Activated naive CD4-positive, alpha-beta T cell (primary cell): ENCODE measurements at places on chromosomes 6 and 20.

- DNase-seq, result no peak
These were observed 322.2 kb downstream of the NRN1 start for GRCh38 chr6:5684320-5685053.

DNA sequence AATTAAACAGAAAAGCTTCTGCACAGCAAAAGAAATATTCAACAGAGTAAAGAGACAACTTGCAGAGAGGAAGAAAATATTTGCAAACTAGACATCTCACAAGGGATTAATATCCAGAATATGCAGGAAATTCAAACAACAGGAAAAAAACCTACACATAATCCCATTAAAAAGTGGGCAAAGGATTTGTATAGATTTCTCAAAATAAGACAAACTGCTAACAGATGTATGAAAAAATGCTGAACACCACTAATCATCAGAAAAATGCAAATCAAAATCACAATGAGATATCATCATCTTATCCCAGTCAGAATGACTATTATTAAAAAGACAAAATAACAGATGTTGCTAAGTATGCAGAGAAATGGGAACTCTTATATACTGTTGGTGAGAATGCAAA, 129.6 kb downstream of the SYNDIG1 start:
- DNase-seq, result no peak

DNA sequence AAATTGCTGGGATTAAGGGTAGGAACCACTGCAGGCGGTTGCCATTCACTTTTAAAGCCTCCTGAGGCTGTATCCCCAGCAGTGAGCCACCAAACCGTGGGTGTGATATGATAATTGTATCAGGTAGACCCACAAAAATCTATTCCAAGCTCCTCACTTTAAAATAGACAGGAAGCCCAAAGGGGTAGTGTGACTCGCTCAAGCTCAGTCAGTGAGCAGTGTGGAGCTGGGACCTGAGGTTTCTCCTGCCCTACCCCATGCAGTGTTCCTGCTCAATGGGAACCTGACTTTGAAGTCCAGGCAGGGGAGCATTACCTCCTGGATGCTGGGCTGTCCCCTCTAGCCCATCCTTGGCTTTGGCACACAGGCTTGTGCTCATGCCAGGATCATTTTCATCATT, 14.9 kb upstream of the MAPRE1 start:
- no peak for DNase-seq

DNA sequence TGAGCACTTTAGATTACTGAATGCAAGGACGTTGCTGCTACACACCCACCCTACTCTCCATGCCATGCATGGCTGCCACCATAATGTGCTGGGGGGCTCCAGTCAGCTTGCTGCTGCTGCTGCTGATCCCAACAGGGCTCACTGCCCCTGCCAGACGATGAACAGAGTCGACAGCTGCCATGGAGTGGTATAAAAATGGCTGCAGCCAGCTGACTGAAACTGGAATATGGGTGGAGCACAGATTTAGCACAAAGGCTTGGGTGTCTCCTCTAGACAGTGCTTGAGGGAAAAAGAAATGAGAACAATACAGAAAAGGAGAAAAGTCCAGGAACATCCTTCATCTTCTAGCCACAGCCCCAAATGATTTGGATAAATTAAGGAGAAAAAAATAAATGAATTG, 150.7 kb downstream of the PDSS2 start:
- DNase-seq, result no peak

DNA sequence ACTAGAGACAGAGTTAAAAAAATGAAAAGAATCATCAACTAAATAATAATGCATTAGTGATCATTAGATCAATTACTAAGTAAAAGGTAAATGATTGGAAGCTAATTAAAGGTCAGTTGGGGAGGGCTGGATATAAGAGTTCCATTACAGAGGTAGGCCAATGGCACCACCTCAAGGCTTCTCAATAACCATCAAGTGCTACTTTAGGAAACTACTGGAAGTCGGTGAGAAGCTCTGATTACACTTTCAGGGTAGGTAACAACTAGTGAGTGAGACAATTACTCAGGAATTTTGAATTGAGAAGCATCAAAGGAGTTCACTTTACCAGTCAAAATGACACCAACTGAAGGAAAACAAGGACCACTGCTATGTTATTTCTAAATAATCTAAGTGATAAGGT, 90.2 kb upstream of the HDAC2 start:
- DNase-seq, result no peak

GRCh38 chr6:99905209-99906106, 88.6 kb downstream of the MCHR2 start:
- DNase-seq, result no peak

- DNase-seq, result no peak
These were observed 125.8 kb upstream of the NXT1 start for GRCh38 chr20:23224806-23225205.

DNA sequence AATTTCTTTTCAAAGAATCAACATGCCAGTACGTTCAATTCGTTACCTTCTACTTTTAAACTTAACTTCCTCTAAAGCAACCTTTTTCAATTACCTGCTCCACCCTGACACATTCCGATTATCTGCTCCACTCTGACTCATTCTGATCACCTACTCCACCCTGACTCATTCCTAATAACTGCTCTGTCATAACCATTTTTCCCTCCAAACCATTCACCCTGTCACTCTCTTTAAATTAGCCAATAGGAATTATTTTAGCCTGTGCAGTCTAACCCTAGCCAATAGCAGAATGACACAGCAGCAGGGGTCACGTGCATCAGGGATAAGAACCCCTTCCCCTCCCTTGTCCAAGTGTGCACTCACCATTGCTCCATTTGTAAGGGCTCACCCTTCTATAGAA, 557.4 kb upstream of the EYS start:
- DNase-seq, result no peak

DNA sequence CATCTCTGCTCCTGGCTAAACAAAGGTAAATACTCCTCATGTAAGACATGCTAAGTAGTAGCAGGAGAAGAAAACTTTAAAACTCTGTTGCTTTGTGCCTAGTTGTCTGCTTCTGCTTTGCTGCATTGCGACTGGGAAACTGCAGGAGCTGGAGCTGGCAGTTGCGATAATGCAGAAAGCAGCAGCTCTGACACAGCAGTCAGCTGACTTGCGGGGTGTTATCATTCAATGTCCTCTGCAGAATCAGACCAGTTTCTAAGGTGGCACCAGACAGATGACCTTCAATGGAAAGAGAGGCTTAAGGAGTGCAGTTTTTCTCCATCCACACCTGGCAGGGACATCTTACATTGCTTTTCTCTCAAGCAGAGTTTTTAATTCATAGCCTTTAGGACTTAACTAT, 69.9 kb upstream of the SOX4 start:
- no peak for DNase-seq

- DNase-seq, result no peak
These were observed 431.9 kb upstream of the GJE1 start for GRCh38 chr6:141700819-141701218.

- no peak for DNase-seq
These were observed 421.1 kb downstream of the BCKDHB start for GRCh38 chr6:80527552-80528052.

GRCh38 chr6:135224037-135224647, 43.0 kb downstream of the MYB start:
- DNase-seq, result no peak

DNA sequence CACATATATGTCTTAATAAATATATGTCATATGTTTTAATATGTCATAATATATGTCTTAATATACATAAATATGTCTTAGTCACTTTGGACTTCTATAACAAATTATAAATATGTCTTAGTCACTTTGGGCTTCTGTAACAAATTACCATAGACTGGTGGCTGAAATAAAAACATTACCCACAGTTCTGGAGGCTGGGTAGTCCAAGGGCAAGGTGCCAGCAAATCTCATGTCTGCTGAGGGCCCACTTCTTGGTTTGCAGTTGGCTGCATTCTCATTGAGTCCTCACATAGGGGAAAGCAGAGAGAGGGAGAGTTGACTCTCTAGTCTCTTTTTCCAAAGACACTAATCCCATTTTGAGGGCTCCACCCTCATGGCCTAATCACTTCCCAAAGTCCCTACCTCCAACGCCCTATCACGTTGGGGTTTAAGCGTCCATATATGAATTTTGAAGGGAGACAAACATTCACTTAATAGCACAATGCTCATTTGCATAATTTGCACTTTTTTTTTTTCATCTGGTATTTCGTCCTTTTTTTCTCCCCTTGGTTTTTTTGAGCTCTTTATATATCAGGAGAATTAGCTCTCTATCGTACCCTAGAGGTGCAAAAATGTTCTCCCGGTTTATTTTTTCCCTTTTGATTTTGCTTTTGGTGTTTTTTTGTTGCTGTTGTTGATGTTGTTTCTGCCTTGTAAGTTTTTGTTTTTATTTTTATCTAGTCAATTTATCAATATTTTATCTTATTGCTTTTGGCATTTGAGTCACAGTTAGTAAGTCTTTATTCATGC, 266.4 kb downstream of the PLCB1 start:
- no peak for DNase-seq

- DNase-seq, result no peak
These were observed 529.3 kb upstream of the AGPAT4 start for GRCh38 chr6:161803131-161803530.

GRCh38 chr6:22322103-22323030, 25.5 kb upstream of the PRL start:
- no peak for DNase-seq

DNA sequence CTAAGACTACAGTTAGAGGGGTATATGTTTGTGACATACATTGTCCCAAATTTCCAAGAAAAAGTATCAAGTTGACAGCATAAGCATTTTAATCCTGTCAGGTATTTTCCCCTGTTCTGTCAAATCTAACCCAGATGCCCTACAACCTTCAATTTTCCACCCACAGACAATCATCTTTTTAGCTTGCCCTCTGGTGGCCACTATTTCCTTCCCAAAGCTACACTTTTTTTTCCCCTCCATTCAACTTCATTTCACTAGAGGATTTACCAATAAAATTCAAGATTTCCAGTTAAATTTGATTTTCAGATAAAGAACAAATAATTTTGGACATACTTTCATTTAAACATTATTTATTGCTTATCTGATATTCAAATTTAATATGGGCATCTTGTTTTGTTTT, 286.6 kb downstream of the TENT5A start:
- DNase-seq, result no peak

GRCh38 chr20:50376179-50376887, 133.8 kb upstream of the PTPN1 start:
- DNase-seq, result no peak

- no peak for DNase-seq
These were observed 449.7 kb downstream of the CDC5L start for GRCh38 chr6:44837255-44837654.

DNA sequence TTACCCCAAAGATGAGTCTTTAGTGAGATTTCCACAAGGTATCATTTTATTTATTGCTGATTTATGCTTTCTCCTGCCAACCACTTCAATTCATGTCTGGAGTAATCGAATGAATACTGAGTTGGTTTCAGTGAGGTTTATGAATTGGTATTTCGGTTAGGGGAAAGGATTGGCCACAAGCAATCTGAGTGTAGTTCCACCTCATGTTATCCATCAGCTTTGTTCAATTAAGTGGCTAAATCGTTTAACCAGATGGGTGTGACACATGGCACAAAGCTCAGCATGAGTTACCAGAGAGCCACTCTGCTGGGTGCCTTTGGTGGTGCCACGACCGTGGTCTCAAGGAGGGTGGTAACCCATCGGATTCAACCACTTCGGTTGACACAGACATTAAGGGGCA, 148.2 kb downstream of the FNDC1 start:
- no peak for DNase-seq

DNA sequence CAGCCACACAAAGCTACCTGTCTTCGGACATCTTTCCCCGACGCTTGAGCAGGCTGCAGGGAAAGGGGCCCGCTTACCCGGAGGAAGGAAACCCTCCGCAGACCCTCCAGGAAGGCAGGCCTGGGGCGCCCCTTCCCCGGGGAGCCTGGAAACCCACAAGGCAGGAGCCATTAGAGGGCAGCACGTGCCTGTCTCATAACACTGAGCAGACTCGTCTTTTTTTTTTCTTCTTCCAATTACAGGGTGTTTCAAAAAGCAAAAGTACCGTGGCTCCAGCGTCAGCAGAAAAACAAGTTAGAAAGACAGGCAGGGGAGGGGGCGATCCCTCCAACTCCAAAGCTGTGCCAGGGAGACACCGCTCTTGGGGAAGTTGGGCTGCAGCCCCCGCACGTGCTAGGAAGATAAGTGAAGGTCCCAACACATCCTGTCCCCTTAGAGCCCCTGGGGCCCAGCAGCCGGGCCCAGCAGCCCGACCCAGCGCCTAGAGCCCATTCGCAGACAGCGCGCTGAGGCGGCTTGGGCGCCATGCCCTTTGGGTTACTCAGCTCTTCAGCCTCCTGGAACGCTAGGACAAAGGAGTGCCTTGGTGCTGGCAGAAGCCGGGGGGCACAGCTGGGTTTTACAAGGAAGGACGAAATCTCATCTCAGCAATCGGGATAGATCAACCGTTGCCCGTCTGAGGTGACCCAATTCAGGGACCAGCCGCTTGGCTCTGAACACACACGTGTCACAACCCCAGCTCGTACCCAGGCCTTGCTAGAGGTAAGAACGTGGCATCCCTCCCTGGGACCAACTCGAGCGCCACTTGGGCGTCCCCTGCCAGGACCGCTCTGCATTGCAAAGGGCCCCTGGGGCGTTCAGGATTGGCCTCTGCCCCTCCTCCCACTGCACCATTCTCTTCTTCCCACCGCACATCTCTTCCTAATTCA, 136.3 kb downstream of the LY86 start:
- peak; percentile 8 for DNase-seq

DNA sequence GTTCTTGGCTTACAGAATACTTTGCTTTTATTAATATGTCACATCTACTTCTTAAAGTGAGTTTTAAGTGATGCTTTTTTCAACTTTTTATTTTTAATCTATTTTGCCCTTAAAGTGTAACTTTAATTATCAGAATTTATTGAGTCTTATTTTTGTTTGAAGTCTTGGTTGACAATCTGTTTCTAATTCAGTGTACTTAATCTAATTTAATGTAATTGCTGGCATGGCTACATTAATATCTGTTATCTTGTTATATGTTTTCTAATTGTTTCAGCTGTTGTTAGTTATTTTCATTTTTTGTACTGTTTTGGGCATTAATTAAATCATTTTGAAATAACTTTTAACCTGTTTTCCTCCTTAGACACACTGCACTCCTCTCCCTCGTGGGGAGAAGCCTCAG, 558.7 kb upstream of the EYS start:
- no peak for DNase-seq

- DNase-seq, result no peak
These were observed 21.7 kb downstream of the NR2E1 start for GRCh38 chr6:108187519-108187918.

DNA sequence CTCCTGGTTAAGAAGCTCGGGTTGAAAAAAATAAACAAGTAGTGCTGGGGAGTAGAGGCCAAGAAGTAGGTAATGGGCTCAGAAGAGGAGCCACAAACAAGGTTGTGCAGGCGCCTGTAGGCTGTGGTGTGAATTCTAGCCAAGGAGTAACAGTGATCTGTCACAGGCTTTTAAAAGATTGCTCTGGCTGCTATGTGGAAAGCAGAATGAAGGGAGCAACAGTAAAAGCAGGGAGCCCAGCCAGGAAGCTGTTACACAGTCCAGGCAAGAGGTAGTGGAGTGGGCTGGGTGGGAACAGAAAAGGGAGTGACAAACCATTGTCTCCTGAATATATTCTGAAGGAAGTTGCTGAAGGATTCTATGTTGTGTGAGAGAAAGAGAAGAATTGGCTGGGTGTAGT, 2.0 kb downstream of the HFE start:
- DNase-seq, result no peak

- DNase-seq, result no peak
These were observed 135.0 kb upstream of the JARID2 start for GRCh38 chr6:15110726-15111354.
